ENCODE measurements at places on chromosomes 6 and 20. TPM values are rescaled to one million over a fixed set of nuclear protein-coding genes. Genes with fewer than 3 reads are reported as not detected.

GRCh38 chr6:18314317-18314997 is 50.1 kb upstream of the DEK start:
- no peak for DNase-seq

DNA sequence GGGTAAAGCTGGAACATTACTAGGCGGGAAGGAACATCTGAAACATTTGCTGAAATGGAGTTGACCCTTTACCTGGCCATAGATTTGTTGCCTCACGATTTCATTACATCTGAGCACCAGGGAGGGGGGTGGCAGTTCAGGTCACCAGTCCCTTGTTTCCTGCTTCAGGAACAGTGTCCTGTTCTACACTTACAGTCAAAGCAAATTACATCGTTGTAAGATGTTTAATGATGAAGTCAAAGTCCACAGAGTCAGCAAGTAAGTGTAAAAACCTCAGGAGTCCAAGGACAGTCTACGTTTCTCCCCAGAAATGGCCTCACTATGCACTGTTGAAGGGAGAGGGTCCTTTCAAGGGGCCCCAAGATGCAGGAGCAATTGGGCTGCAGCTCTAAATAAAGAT is 8.9 kb upstream of the MICB start:
- DNase-seq: no peak

FLOT1 gene
- 207 TPM for total RNA-seq

TRAPPC3L gene
- total RNA-seq: 0.11 TPM

KIF3B gene
- 8.6 TPM for total RNA-seq

GRCh38 chr6:114432400-114432799 is 89.6 kb upstream of the HS3ST5 start:
- DNase-seq: no peak

- DNase-seq: no peak
These were observed 141.1 kb downstream of the SYNDIG1 start for GRCh38 chr20:24610341-24611115.

ZFP57 gene
- not detected for total RNA-seq

DNA sequence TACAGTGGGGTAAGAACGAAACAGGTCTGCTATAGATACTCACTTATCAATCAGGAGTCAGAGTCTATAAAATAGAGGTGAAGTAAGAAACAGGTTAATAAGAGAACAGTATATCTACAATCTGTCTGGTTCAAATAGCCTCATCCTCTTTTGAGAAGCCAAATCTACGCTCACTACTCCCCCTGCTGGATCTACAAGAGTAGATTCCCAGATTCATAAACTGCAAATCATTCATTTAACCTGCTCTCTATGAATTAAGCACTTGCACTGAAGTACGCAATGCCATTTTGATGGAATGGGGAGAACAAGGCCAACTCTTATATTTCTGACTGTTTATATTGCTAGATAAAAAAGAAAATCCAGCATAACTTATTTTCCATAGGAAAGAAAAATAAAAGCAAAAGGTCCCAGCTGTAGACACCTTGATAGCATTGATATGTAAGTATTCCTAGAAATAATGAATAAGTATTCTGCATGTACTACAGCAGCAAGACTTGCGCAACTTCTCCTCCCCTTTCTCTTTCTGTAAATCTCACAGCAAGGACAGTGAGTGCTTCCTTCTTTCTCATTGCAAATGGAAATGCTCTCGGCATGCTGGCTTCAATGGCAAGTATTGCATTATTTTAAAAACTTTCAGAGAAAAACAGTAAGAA is 92.3 kb downstream of the RFX6 start:
- DNase-seq: no peak

GRCh38 chr6:140554421-140554820 is 1180.0 kb upstream of the CITED2 start:
- no peak for DNase-seq

- no peak for DNase-seq
These were observed 11.0 kb downstream of the RIPOR2 start for GRCh38 chr6:24924580-24925356.

DNA sequence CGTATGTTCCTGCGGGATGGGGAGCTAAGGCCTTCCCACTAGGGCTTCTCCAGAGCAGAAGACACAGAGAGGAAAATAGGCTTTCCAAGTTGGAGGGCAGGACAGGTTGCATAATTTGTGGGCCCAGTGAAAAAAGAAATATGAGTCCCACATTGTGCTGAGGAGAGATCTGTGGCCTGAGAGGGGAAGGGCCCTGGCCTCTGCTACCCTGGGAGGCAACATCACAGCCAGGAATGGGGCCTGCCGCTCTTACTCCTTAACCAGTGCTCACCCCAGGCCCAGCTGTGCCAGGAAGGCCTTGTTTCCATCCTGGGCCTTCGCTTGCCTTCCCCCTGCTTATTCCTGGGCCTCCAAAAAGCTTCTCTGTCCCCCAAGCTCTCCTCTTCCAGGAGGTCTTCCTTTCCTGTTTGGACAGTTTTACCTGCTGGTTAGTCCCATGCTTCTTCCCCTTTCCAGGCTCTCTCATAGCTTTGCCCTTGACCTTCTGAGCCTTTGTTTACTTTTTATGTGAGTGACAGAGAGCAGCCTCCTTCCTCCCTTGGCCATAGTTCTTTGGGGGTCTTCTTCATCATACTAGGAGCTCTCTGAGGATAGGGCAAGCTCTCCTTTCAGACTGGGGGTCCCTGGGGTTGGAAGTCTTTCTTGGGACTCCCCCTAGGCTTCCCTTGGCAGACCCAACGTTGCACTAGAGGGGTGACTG is 26.2 kb upstream of the VEGFA start:
- peak; percentile 56 for DNase-seq

DNA sequence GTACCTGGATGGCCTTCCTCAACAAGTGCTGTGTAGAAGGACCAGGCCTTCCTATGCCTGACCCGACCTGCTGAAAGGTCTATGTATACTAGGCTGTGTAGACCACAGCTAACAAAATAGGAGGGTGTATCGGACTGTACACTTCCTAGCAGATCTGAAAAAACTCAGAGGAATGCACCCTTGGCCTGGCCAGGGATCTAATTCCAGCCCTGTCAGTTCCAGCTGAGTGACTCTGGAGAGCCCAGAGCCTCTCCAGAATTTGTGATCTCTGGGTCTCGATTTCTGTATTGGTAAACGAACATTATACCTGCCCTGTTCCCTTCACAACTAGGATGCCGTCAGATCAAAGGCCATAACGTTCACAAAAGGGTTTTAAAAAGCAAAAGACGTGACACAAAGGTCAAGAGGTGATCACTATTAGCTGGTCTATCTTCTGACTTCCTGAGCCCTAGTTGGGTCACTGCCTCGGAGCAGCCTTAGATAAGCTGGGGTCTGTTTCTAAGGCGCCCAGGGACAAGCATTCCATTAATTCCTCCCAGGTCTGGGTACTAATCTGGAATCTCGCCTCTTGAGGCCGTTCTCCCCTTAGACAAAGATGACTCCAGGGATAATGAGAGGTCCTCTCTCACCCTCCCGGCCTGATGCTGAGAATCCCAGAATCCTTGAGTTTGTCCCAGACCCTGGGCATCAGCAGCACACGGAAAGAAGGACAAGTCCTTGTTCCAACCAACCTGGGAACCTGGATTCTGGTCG is 13.9 kb downstream of the MTCH1 start:
- no peak for DNase-seq

- no peak for DNase-seq
These were observed at the start of gene HLA-G for GRCh38 chr6:29827579-29828470. TSS of gene HLA-G (plus strand) at chr6:29827825. CDS start at chr6:29827845, 20 bp downstream.

DLL1 gene
- total RNA-seq: 18.6 TPM

Data from Right ventricle myocardium superior (tissue), 1 donor.